Hypothalamus (tissue), 51 donors: ENCODE measurements at places on chromosomes 4 and X.

DNA sequence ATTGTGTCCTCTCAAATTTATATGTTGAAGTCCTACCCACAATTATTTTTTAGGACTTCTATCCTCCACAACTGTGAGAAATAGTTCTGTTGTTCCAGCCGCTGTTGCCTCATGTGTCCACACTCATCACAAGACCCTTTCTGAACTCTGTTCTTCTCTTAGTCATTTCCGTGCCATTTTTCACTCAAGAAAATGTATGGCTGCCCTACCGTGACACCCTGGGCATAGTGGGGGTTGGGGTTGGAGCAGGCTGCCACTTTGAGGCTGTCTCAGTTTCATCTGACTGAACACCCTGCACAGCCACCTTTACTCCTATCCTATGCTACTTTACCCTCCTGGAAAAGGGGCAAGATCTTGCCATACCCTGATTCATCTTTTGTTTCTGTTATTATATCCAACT, 319.1 kb downstream of the TENM3 start:
- DNase-seq = no peak

GRCh38 chrX:18297251-18297650, 57.2 kb downstream of the SCML2 start:
- no peak for DNase-seq

- DNase-seq = no peak
Measured at GRCh38 chr4:149884529-149885181, 69.0 kb upstream of the IQCM start.

GRCh38 chrX:137425273-137425902, 140.5 kb upstream of the ZIC3 start:
- no peak for DNase-seq
